Cardiac septum (tissue), 1 donor: ENCODE measurements at places on chromosomes 3 and 15. TPM values are rescaled to one million over a fixed set of nuclear protein-coding genes. Genes with fewer than 3 reads are reported as not detected.

- no peak for DNase-seq
These were observed 1.0 kb upstream of the MCM2 start for GRCh38 chr3:127597020-127597771.

GRCh38 chr3:178385280-178385952 lies 150.8 kb upstream of the KCNMB2 start:
- no peak for DNase-seq

Gene EOMES
- total RNA-seq: not detected

- no peak for DNase-seq
These were observed 3.5 kb downstream of the FEM1B start for GRCh38 chr15:68281008-68281407.

Gene PCOLCE2
- total RNA-seq: 42.2 TPM

- DNase-seq: no peak
These were observed 296.6 kb upstream of the NDN start for GRCh38 chr15:23983500-23984259.

Gene ABHD17C
- 8.5 TPM for total RNA-seq
